Naive thymus-derived CD8-positive, alpha-beta T cell (primary cell): ENCODE measurements at places on chromosomes 1 and 21. TPM values are rescaled to one million over a fixed set of nuclear protein-coding genes. Genes with fewer than 3 reads are reported as not detected.

PRRX1 gene
- polyA plus RNA-seq: not detected

OR2L13 gene
- not detected for polyA plus RNA-seq

- DNase-seq: no peak
These were observed 53.9 kb downstream of the SELENOF start for GRCh38 chr1:86860020-86860419.

DNA sequence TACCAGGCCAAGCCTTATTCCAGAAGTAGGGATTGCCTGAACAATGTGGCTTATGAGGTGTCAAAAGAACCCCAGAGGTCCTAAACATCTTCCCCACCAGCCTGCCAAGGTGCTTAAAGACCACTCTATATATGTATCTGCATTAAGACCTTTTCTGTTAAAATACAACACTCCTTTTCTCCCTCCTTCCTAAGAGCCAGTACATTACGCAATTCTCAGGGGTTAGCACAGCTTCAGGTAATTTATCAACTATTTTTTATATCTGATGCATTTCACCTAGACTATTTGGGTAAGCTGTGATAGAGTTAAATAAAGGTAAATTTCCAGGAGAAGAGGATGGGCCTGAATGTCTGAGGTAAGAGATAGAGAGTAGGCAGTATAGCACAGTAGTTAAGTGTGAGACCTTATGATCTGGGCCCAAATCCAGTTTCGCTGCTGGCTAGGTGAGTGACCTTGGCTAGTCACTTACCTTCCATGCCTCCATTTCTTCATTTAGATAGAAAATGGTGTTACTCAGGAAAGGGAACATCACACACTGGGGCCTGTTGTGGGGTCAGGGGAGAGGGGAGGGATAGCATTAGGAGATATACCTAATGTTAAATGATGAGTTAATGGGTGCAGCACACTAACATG is 5.1 kb upstream of the CCN1 start:
- DNase-seq: no peak

- no peak for DNase-seq
These were observed 39.3 kb downstream of the TP73 start for GRCh38 chr1:3691421-3692204.

DNA sequence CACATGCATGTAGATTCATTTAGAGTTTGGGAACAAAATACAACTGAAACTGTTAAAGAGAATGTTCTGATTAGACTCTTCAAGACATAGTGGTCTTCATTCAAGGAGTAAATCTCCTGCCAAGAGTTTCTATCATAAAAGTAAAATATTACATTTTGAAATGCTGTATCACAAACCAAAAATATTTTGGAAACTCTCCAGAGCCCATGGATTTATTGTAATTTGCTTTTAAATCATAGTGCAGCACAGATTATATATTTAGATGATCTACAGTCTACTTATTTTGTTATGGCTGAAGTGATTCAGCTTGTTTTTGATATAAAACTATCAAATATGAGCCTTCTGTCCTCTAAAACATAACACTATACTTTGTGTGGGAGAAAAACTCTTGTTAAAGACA is 105.3 kb downstream of the DISP1 start:
- DNase-seq: no peak

DNA sequence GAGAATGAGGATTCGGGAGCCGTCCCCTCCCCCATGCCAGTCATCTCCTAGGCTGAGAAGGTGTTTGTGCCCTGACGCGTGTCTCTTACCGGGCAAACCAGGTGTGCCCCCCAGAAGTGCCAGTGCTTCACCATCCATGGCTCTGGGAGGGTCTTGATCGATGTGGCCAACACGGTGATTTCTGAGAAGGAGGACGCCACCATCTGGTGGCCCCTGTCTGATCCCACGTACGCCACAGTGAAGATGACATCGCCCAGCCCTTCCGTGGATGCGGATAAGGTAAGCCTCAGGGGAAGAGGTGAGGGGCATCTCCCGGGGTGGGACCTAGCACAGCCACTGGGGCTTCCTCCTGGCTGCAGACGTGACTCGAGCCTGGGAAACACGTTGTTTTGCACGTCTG is 959 bp downstream of the PADI6 start:
- DNase-seq: no peak

- no peak for DNase-seq
These were observed 29.2 kb upstream of the KIF1B start for GRCh38 chr1:10181154-10181553.

DNA sequence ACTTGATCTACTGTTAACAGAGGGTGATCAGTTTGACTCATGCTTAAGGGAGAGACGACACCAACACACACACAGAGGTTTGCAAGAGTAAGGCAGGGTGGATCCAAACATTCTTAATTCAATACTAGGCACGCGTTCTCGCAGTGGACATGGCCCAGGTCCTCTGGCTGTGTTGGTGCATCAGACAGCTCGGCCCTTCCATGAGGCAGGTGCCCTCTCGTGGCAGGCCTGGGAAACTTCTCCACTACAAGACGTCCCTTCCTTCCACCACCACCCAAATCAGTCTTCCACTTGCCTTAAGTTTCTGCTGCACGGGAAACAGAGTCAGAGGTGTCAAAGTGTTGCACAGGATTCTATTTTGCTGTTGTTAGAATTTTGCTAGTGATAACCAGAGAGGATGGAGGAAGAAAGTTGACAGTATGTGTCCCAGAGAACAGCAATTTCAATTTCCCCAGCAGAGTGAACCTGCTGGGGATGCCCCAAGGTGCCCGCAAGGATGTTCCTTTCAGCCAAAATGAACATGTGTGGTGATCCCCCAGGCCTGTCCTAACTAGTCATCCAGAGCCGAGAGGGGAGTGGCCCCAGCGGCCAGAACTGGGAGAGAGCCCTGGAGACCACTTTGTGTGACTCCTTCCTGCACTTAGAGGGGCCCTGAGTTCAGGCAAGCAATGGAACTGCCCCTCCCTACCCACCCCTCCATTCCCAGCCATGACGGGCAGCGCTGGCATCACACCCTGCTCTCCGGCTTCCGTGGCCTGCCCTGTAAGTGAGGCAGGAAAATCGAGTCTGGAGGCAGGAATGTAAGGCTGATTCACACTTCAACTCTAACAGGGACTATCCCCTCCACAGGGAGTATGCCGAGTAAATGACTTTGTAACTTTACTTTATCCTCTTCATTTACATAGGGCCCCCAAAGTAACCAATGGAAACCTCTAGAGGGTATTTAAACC is 34.8 kb downstream of the MX1 start:
- peak; percentile 13 for DNase-seq

- DNase-seq: no peak
These were observed 53.3 kb downstream of the EIF4G3 start for GRCh38 chr1:21123287-21123948.

DNA sequence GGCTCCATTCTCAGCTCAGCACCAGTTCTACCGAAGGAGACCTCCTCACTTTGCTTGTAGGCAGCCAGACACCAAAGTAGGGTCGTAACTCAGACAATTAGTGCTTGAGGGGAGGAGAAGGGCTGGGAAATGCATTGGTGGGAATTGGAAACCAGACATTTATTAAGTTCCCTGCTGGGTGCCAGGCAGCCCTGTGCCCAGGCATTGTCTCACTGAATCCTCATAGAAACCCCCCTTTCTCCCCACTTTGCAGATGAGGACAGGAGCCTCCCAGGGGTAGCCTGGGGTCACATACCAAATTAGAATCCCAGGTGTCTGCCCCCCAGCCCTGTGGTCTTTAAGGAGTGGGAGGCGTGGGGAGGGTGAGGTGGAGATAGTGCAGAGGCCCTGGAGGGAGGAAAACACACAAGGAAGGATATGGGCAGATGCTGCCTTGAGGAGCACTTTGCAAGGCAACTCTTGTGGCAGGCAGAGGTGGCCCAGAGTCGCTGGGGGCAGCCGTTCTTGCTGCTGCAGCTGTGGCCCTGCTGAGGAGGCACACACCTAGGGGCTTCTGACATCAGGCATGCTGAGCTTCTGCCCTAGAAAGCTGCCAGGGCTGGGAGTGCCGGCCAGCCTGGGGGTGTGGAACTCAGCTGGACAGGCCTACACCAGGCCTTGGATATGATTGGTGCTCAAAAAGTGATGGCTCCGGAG is 29.4 kb downstream of the CDK18 start:
- DNase-seq: no peak
